HTR-8/SVneo (cell line): ENCODE measurements at places on chromosomes 6 and 20.

- DNase-seq = peak; percentile 89
These were observed 31.6 kb upstream of the NOTCH4 start for GRCh38 chr6:32255199-32256153.

DNA sequence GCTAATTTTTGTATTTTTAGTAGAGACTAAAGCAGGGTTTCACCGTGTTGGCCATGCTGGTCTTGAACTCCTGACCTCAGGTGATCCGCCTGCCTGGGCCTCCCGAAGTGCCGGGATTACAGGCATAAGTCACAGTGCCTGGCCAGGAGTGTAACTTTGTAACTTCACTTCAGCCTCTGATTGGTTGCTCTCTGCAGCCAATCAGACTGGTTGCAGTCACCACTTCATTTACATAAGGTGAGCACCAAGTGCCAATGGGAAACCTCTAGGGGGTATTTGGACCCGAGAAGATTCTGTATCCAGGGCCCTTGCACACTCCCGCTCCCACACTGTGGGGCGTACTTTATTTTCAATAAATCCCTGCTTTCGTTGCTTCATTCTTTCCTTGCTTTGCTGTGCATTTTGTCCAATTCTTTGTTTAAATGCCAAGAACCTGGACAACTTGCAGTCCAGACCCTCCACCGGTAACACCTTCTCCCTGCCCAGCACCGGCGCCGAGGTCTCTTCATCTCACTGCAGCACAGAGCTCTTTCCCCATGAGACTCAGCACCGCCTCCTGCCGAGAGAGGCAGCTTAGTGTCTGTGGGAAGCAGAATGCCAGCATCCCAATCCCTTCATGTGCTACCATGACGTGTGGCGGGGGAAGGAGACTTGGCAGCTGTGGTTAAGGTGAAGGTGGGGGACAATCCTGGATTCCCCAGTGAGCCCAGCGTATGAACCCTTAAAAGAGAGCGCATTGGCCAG is 14.0 kb upstream of the MRGBP start:
- no peak for DNase-seq

- DNase-seq = no peak
These were observed 70.8 kb downstream of the PYGB start for GRCh38 chr20:25318471-25319240.

DNA sequence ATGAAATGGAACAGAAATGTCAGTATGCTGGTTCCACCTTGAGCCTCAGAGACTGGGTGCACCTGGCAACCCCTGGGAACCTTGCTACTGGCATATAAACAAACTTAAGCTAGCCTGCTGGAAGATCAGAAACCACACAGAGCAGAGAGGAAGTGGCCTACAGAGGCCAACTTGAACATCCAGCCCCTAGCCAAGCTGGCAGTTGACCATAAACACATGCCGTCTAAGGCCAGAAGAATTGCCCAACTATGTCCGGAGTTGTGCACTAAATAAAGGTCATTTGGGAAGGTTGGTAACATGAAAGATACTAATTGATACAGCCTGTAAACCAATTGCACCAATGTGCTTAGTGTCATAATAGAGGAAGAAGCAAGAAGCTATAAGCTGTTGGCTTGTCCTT is 266.6 kb upstream of the BTBD3 start:
- no peak for DNase-seq

DNA sequence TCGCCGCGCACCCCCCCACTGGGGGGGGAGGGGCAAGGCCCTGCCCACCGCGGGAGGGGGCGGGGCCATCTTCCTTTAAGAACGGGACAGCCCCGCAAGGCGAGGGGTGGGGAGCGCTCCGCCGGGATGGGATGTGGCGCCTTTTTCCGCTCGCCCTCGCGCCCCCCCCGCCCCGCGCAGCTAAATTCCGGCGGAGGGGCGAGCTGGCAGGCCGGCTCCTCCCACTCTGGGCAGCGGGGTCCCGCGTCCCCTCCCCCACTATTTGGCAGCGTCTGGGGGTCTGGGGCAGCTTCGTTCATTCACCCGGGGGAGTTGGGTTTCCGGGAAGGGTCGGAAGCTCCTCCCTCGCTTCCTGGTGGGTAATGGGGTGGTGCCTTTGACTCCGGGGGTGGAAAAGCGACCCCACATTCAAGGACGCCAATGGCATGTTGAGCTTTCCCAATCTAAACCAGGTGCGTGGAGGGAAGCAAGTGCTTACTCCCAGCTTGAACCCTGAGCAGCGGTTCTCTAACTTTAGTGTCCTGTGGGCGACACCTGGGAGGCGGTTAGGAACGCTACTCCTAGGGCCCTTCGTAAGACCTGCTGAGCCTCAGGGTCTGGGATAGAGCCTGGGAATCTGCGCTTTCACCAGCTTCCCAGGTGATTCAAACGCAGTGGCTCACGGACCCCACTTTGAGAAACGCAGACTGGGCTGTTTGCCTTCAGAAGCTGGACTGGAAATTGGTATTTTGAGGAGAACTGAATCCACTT is 927 bp downstream of the ASXL1 start:
- DNase-seq = peak; percentile 72

GRCh38 chr6:12653486-12653885 is 63.1 kb upstream of the PHACTR1 start:
- DNase-seq = no peak

DNA sequence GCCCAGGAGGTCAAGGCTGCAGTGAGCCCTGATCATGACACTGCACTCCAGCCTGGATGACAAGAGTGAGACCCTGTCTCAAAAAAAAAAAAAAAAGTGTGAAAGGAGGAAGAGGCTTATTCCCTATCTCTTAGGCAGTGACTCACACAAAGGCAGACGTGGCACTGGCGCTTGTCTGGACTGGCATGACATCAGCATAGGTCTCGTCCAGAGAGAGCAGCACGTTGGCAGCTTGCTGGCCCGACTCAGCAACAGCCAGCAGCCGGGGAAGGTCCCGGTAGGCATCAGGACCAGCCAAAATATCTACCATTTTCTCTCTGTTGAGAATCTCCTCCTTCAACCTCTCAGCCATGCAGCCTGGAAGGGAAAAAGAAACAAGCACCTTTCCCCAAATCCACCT is 14.1 kb downstream of the CDK5RAP1 start:
- no peak for DNase-seq

DNA sequence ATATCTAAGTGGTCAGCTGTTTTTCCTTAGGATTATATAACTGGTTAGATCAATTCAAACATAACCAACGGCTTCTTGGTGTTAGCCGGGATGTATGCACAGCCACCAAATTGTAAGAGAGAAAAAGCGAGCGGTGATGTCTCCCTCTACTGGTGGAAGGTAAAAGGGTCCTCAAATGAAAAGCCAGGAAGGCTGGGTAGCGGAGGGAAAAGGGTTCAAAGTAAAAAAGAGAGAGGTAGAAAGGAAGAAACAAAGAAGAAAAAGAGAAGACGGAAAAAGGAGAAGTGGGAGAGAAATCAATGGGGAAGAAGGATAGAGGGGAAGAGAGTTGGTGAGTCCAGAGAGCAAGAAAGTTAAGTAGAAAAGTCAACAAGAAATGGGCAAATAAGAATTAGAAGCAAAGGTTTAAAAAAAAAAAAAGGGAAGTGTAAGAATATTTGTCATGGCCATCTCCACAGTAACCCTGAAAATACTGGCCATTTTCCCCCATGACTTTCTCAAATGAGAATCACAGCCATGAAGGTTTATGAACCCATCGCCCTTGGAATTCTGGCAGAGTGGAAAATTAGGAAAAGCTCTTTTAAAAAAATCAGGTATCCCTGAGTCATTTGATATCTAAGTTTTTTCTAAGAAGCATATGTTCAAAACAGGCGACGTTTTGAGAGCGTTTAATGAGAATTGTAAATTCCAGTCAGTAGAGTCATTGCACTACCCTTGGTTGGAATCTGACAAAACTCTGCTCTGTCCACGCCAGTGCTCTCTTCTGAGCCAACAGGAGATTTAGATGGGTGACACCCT is 155.6 kb upstream of the SNX9 start:
- DNase-seq = peak; percentile 58

DNA sequence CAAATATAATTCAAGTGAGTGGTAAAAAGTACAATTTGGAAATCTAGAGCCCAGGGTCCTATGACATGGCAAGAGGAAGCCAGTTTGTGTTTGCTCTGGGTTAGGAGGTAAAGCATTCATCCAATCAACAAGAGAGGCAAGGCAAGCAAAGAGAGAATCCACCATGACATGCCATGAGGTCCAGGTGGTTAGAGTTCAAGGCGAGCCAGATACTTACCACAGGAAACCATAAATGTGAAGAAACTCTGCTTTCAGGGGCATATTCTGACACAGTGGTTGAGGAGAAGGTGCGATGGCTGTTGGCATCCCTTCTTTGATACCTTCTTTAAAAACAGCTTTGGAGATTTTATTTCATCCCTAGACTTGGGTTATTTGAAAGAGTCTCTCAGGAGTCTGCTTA is 193.8 kb upstream of the MAN1A1 start:
- DNase-seq = no peak

GRCh38 chr6:17012421-17013225 is 89.2 kb upstream of the STMND1 start:
- peak; percentile 81 for DNase-seq
